Breast epithelium (tissue), 4 donors: ENCODE measurements at places on chromosomes 5 and 9.

GRCh38 chr5:88827997-88828396 lies 55.0 kb downstream of the MEF2C start:
- no peak for DNase-seq

GRCh38 chr9:126341902-126342301 lies 15.3 kb downstream of the MVB12B start:
- DNase-seq: no peak

DNA sequence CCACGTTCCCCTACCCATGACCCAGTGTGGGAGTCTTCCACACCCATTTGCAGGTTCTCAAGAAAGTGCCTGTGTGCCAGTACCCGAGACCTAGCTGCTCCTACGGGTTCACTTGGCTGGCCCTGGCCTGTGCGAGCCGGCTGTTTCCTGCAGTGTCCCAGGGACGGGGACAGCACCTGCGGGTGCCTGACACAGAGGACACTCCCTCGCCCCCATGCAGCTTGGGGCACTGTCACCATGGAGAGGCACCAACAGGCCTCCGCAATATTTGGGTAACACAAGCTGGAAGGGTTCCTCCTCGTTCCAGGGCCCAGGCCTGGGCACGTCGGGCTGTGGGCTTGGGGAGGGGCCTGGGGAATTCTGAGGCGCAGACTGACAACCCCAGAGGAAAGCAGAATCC lies 41.4 kb downstream of the DUSP1 start:
- DNase-seq: peak; percentile 66

DNA sequence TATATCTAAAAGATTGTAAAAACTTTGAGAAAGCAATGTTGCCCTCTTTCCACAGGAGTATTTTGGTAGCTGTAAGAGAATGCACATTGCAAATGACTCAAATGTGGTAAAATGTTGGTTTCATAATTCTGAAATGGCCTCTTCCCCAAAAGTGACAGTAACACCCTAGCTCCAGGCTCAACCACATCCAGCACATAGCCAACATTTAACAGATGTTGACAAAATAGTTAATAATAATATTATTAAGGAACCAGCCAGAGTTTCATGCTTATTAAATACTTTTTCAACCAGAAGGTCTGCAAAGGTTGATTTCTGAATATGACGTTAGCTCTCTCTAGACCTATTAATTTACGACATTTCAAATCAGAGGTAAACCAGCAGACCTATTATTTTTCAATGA lies 1.3 kb downstream of the ANXA1 start:
- DNase-seq: no peak

GRCh38 chr5:125113328-125113727 lies 366.9 kb upstream of the ZNF608 start:
- no peak for DNase-seq
